Activated CD4-positive, alpha-beta T cell treated with anti-CD3 and anti-CD28 coated beads, Interleukin-2, amount 50 U/mL, for 24 hours (primary cell): ENCODE measurements at places on chromosomes 6 and 20.

GRCh38 chr6:16404456-16404855 lies 166.1 kb downstream of the GMPR start:
- DNase-seq, result no peak

DNA sequence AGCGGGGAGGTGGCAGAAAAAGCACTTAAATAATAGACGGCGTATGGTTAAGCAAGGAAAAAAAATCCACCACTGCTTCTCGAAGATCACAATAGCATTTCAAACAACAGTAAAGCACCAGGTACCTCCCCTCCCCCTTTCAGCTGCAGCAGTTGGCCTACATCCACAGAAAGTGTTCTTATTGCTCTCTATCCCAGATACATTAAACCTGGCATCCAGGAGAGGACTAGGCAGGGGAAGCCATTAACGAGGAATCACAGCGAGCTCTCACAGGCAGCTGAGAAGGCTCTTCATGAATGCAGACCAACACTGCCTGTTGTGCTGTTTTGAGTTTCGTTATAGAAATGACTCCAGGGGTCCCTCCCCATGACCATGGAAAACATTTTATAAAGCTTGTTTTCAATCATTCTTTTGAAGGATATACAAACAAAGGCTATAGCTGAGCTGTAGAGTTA lies 11.8 kb downstream of the FYN start:
- DNase-seq, result no peak

GRCh38 chr6:128121610-128122009 lies 220.8 kb upstream of the THEMIS start:
- DNase-seq, result no peak

DNA sequence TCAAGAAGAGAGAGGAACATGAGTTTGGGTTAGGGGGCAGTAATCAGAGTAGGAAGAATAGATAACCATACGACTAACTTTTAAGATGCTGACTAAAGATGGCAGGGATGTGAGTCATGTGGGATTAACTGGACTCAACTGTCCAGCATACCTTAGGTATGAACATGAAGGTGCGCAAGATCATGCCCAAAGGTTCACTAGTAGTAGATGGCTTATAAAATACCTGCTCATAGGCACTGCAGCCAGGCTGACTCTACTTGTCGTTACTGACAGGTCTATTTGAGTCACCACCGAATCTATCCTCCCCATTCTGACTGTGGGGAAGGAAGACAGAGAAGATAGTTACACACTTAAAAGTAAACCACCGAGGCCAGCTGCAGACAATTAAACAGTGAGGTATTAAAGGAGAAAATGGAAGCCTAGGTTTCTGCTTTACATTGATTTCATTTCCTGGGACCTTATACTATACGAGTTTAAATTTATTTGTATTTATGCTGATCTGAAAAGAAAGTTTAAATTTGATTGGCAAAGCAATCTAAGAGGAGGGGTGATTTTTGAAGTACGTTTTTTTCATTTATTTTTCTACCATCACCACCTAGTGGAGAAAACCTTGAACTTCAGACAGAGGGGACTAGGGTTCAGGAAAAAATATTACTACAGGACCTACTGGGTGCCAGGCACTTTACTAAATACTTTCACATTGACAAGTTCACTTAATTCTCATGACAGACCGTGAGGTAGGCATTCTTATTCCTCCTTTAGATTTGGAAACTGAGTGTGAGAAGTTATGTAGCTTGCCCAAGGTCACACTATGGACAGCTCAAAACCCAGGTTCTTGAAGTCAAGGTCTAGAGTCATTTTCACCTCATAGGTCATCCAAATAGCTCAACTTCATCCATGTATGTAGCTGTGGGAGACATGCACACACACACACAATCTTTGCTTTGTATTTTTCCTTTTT lies 4.0 kb upstream of the WRNIP1 start:
- DNase-seq, result no peak

DNA sequence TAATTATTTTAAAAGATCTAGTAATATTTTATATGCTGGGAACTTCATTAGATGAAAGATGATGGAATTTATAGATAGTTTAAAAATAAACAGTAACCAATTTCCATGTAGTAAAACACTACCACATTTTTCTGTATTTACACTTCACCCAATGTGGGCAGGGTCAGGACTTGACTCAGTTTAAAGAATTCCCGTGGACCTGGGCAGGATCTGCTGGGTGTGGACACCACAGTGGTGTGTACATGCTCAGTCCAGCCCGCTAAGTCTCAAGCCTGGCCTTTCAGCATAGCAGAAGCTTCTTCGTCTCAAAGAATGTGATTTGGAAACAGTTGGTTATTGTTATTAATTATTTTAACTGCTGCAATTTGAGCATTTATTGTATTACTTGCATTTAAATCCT lies 364.2 kb downstream of the SYNE1 start:
- no peak for DNase-seq

DNA sequence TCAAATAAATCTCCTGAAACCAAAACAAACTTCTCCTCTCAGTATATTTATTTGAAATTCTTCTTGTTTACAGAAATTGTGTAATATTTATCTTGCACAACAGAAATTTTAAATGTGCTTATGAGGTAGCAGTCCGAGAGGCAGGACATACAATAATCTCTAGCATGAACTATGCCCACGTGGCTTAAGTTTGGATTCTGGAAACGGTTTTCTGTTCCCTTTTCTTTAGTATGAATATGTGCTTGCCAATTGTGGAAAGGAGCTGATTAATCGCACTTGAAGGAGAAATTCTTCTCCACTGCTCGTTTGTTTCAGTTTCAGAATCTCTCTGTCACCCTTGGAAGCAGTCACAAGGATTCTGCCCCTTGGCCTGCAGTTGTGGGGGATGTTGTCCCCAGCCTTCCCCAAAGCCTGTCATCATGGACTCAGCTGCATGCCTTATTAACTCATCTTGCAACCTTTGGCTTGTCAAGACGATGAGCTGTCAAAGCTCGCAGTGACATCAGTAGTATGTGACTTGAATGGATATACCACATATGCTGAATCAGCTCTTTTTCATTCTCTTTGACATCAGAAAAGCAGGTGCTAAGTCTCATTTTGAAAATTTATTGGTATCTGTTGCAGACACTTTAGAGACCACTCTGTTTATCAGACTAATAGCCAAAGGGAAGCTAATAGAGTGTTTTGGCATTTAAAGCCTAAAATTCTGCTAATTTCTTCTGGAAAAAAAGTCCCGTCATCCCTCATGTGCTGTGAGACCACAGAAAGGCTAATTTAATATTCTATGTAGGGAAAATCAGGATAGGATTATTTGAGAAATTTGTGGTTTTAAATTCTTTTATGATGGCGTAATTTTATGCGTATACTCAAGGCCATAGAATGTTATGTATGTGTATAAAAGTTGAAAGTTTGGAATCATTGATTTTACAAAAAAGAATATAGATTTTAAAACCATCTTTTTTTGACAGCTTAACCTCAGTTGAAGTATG lies 186.8 kb downstream of the ARID1B start:
- no peak for DNase-seq
